Stimulated activated CD4-positive, alpha-beta T cell treated with anti-CD3 and anti-CD28 coated beads, Interleukin-1b, Interleukin-23, amount 100 ng/mL, for 24 hours (primary cell): ENCODE measurements at places on chromosomes 6 and 20.

- DNase-seq: no peak
These were observed 503.2 kb upstream of the ID4 start for GRCh38 chr6:19333936-19334335.

- no peak for DNase-seq
These were observed 166.1 kb upstream of the PRDM1 start for GRCh38 chr6:105920071-105920470.

DNA sequence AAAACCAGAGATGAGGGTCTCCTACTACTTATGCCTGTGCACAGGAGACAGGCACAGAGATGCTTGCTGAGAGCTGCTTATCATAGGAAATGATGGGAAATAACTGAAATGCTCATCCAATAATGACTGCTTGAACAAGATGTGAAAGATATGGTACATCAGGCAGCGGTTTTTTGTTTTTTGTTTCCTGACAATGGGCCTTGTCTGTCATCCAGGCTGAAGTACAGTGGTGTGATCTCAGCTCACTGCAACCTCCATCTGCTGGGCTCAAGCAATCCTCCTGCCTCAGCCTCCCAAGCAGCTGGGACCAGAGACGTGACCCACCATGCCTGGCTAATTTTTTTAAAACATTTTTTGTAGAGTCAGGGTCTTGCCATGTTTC lies 1.2 kb upstream of the RIPOR3 start:
- DNase-seq: no peak

GRCh38 chr6:23415819-23416427 lies 710.1 kb upstream of the NRSN1 start:
- DNase-seq: no peak

DNA sequence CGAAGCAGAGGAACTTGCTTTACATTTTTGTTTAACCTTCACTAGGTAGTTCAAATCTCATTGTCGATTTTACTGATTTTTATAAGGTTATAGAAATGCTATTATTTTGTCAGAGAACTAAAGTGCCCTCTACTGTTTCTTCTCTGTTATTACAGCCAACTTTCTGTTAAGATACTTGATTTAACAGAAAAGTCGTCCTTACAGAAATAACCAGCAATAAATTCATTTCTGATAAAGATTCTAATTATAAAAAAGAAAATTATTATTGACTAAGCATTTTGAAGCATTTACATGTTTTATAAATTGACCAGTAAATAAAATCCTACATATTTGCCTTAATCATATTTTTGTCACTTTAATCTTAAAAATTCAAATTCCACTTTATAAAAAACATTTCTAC lies 60.8 kb downstream of the OGFRL1 start:
- DNase-seq: no peak

DNA sequence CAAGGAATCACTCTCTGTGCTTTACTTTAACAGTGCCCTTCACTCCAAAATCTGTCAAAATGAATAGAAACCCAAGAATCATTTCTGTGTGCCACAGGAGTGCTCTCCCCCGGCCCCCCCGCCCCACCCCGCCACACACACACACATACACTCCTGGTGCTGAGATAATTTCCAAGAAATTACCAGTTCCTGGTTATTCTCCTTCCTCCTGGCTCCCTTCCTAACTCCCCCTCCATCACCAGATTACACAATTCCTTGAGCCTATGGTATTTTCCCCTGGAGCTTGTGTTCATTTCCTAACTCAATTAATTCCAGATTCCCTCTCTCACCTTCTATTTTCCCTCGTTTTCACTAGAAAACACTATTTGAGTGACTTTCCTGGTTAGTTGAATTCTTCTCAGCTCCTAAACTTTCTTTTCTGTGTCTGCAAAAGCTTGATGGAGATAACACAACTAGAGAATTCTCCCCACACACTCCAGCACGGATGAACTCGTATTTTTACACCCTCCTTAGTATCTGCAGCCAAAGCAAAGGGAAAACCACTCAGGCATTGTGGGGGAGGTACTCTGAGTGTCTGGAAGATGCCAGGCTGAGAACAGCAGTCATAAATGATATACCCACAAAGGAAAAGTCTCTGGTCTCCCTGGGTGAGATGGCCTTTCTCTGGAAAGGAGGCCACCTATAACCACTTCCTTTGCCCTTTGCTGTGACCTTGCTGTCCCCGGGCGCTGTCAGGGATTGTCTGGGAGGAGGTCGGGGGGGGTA lies 1.9 kb upstream of the SLC24A3 start:
- no peak for DNase-seq

GRCh38 chr20:51358032-51358724 lies 184.3 kb downstream of the NFATC2 start:
- no peak for DNase-seq

DNA sequence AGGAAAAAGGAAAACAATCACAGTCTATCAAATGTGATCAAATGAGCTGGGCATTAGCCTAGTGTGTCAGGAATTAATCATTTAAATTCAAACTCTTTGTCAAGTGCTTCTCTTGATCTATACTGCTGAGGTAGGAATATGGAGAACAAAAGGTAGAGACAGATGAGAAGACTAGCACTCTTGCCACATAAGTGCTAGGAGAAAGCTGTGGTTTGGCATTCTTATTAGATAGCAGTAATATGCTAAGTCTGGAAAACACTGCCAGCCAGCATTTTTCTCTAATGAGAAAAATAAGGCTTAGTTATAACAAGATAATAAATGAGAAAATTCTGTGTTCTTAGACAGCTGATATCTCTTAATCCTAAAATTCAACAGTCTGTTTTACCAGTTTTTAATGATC lies 38.9 kb downstream of the ORC3 start:
- DNase-seq: no peak

- no peak for DNase-seq
These were observed 305.5 kb downstream of the FOXC1 start for GRCh38 chr6:1915226-1915625.

GRCh38 chr20:47862574-47863240 lies 77.4 kb upstream of the SULF2 start:
- no peak for DNase-seq

GRCh38 chr20:24379484-24379927 lies 89.9 kb upstream of the SYNDIG1 start:
- DNase-seq: no peak

- DNase-seq: no peak
These were observed 36.5 kb downstream of the SYTL3 start for GRCh38 chr6:158686311-158686710.

DNA sequence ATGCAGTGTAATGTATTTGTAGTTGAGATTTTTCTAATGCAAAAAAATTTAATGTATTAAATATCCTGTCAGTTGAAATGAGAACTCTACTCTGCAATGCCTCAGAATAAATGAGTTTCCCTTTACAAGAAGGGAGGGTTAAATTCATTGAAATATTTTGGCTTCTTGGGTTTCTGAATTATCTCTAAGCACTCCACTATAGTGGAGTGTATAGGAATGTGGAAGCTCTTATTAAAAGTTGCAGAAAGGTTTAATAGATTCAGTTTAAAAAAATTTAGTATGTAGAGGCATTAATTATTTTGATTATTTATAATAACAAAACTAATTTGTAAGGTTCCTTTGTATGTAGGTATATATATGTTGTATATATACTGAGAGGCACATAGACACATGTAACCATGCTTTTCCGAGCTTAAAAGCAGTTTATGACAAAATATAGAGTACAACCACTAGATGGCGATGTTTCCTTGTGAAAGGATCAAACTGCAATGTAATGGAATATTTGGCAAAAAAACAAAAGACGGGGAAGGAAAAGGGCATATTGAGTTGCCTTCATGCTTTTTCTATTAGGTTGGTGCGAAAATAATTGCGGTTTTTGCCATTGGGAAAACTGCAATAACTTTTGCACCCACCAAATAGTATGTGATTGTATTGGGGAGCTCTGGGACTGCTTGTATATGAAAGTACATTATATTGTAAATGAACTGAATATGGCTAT lies 144.2 kb downstream of the MYO6 start:
- DNase-seq: no peak

- DNase-seq: no peak
These were observed 8.9 kb upstream of the OGFRL1 start for GRCh38 chr6:71279740-71280139.

GRCh38 chr20:60371384-60371783 lies 413.2 kb downstream of the CDH26 start:
- DNase-seq: no peak

- no peak for DNase-seq
These were observed 226.6 kb upstream of the MOCS1 start for GRCh38 chr6:40160826-40161225.

GRCh38 chr20:59808729-59809381 lies 124.6 kb downstream of the SYCP2 start:
- DNase-seq: no peak

GRCh38 chr6:50848989-50849795 lies 30.5 kb downstream of the TFAP2B start:
- DNase-seq: no peak

- no peak for DNase-seq
These were observed 16.2 kb downstream of the GFOD1 start for GRCh38 chr6:13471184-13471583.

DNA sequence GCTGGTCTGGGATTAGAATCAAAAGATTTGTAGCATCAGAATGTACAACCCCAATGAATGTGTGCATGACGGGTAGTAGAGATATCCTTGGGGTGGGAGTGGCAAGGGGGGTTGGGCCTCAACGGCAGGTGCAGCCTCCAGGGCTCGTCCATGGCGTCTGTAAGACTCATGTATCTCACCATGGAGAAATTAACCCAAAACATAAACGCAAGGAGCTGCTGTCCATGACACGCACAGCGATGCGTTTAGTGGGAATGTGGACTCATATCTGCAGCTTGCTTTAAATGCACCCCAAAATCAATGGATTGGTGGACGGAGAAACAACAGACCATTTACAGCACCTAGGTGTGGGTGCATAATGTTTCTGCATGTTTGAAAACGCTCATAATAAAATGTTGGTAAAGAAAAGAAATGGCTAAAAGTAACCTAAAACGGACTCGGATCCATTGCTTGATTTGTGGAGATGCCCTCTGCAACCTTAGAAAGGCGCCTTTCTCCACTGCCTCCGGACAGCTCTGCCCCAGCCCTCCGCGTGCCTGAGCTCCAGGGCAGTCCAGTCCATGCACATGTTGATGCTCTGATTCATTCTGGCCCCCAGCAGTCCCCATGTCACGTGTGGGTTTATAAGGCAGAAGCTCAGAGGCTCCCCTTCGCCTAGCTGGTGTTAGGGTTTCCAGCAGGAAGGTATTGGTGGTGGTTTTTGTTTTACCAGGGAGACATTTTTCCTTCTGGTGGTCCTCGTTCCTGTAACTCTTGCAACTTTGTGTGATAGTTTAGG lies 24.5 kb downstream of the PYGB start:
- DNase-seq: no peak

- no peak for DNase-seq
These were observed 71.8 kb downstream of the SAMD3 start for GRCh38 chr6:130150906-130151305.

GRCh38 chr6:22954749-22955385 lies 385.5 kb downstream of the HDGFL1 start:
- no peak for DNase-seq

DNA sequence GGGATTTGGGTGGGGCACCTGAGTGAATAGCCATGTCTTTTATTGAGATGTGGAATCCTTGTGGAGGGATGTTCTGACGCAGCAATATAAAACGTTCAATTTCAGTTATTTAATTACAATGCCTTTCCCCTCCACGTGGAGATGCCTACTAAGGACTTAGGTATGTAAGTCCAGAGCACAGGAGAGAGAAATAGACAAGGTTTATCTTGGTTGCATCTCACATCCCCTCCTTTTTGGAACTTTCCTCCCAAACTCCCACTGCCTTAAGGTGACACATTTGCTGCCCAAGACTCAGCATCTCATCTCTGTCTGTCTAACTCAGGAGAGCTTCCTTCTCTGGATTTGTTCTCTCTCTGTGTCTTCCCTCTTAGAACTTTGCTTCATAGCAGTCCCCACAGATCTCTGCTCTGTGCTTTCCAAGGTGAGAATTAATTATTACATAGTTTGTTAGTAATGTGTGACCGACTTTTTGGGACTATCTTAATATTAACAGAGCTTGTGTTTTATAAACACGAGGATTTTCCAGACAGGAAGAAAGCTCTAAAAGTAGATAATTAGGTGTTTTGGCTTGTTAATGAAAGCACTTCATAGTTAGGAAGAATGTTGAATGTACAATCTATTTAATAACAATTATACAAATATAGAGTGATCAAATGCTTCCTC lies 52.6 kb downstream of the COL19A1 start:
- DNase-seq: no peak

GRCh38 chr6:22017766-22018165 lies 279.1 kb downstream of the PRL start:
- DNase-seq: no peak

DNA sequence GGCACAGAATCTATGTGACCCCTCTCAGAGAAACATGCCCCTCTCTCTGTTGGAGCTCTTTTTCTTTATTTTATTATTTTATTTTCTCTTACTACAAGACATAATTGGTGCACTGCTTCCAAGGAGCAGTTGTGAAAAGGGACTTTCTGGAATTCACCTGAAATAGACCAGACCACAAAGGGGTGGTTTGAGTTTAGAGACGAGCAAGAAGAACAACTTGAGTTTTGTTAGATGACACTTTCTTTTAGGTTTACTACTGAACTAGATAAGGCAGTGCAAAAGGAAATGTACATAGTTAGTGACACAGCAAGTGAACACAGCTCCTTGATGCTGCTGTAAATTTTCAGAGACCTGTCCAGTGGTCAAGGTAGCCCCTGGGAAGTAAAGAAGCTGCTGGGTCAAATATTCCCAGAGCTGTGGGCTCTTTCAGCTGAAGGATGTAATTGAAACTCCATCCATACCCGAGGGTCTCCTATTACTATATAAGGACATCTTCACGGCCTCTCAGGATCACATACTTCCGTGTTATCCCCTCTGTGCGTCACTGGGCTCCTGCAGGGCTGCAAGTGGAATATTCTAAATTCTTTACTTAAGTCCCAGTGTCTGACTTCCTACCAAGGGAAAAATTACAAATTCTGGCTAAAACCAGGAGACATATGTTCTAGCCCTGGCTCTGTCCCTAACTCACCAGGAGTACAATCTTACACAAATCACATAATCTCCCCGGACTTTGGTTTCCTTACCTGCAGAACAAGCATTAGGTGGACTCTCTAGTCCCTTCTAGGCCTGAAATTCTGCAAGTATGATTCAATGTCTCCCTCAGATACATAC lies 69.1 kb upstream of the ADTRP start:
- DNase-seq: no peak

DNA sequence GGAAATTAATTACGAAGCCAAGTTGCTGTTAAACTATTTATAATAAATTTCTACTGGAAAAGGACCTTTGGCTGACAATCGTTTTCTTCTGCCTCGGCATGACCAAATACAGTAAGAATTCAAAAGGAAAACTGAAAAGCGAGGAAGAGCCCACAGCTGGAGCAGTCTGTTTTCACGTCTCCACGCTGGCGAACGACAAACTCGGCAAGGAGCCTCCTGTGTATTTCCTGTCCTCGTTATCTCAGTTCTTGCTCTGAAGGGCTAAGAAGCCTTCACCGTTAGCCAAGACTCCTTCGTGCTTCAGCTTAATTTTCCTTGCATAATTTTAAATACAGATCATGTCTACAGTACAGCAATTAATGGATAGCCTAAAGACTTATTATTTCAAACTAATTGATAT lies 214.3 kb upstream of the PLCB4 start:
- no peak for DNase-seq
